Lung microvascular endothelial cell (primary cell): ENCODE measurements at places on chromosomes 16 and 17.
A peak's percentile ranks its signal among the peaks of the same experiment; 100 is the strongest.

DNA sequence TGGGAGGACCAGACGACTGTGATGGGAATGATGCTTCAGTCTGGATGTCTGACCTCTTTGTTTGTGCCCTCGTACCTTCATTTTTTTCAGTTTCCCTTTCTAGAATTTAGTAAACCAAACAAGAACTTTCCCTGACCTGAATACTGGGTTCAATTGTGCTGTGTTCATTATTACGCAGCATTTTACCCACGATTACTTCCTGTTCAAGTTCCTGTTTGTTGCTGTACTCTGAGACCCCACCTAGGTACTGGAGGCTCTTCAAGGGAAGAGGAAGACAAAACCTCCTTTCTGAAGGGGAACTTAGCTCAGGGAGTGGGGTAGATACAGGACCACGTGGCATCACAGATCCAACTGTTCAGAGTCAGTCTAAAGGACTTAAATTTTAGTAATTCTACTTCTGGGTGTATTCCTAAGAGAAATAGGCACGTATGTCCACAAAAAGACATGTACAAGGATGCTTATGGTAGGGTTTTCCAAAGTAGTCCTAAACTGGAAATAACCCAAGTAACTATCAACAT is 9.2 kb upstream of the PRKCB start:
- DNase-seq, result no peak

DNA sequence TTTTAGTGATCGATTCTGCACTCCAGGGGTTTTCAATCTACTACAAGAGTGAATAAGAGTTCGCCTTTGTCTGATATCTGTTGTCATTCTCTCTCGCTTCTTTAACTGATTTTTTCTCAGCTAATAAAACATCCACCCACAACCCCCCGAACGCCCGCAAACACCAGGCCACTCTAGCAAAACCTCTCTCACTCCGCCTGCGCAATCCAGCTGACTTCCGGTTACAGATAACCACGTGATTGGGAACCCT is 338 bp upstream of the RPL19 start:
- DNase-seq, result peak; percentile 95

DNA sequence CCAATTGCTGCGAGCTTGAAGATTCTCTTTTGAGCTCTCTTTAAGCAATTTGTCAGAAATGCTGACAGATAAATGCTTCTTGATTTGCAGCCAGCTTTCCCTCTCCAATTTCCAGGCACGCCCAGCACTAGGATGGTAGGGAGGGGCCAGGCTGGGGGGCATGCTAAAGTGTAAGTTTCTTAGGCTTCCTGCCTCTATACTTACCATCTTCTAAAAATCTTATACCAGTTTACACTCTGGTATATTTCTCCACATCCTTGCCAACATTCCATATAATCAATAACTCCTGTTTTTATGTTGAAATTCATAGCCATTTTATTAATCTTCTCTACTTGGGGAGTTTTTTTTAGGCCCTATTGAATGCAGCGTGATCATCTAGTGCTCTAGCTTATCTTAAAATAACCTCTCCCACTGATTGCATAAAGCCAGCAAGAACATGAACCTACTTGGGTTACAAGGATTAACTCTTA is 17.5 kb downstream of the ACSF2 start:
- DNase-seq, result no peak

DNA sequence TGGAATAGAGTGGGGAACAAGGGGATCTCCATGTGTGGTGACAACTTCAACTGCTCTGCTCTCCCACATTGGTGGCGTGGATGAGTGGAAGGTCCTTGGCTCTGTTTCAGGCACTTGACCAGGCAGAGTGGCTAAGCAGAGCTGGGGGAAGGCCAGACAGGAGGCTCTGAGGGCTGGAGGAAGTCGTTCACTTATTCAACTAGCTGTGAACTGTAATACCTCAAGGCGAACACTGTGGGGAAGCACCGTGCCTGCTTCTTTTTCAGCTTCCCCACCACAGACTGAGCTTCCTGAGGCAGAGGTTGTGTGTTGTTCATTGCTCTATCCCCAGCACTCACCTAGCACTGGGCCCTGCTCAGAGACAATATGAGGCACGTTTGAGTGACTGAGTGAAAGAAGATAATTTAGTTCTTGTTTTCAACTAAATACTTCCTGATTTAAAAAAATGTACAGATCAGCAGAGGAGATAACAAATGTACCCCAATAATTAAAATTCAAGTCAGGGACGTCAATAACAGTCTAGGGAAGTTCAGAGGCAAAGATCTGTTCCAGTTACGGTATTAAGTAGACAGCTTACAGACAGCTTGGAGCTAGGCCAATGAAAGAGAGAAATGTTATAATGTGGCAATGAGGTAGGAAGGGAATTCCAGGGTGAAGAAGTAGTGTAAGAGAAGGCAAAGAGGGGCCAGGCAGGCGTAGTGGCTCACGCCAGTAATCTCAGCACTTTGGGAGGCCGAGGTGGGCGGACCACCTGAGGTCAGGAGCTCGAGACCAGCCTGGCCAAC is 34.7 kb downstream of the MYO18A start:
- DNase-seq, result peak; percentile 86

DNA sequence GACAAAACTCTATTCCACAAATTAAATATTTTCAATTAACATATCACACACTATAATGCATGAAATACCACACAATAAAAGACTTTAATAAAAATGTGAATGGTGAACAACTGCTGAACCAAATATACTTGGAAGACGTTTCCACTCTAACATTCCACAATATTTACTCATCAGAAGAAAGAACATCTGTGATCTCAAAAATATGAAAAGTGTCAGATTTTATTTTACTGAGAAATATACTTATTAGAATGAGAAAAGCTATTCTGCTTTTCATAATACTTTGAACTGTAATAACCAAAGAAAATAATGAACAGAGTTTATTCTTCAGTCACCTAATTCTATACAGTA is 181.8 kb upstream of the AXIN2 start:
- peak; percentile 40 for DNase-seq

GRCh38 chr16:30914830-30915229 is 8.5 kb upstream of the FBXL19 start:
- DNase-seq, result no peak

DNA sequence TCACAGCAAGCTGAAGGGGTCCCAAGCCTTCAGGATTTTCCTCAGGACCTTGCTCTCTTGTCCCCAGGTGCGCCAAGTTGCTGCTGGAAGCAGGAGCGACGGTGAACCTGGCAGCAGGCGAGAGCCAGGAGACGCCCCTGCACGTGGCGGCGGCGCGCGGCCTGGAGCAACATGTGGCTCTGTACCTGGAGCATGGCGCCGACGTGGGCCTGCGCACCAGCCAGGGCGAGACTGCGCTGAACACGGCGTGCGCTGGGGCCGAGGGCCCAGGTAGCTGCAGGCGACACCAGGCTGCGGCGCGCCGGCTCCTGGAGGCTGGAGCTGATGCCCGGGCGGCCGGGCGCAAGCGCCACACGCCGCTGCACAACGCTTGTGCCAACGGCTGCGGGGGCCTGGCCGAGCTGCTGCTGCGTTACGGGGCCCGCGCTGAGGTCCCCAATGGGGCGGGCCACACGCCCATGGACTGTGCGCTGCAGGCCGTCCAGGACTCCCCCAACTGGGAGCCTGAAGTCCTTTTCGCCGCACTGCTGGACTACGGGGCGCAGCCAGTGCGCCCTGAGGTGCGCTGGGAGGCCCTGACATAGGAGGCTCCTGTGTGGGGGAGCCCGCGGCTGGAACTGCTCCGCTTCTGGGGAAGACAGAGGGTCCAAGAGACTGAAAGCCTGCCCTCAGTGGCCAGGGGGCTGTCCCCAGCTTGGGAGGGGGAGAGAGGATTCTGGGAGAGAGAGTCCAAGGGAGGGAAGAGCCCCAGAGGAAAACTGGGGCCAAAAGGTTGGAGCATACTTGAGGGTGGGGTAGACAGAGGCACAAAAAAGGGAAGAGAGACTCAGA is 6.4 kb downstream of the ASB16 start:
- no peak for DNase-seq

- no peak for DNase-seq
Observed at GRCh38 chr16:86597880-86598606, 19.7 kb downstream of the FOXL1 start.

- peak; percentile 83 for DNase-seq
Observed at GRCh38 chr17:77494664-77495435, 354.1 kb downstream of the SEC14L1 start.

- no peak for DNase-seq
Observed at GRCh38 chr16:87563714-87564523, 38.4 kb upstream of the JPH3 start.

DNA sequence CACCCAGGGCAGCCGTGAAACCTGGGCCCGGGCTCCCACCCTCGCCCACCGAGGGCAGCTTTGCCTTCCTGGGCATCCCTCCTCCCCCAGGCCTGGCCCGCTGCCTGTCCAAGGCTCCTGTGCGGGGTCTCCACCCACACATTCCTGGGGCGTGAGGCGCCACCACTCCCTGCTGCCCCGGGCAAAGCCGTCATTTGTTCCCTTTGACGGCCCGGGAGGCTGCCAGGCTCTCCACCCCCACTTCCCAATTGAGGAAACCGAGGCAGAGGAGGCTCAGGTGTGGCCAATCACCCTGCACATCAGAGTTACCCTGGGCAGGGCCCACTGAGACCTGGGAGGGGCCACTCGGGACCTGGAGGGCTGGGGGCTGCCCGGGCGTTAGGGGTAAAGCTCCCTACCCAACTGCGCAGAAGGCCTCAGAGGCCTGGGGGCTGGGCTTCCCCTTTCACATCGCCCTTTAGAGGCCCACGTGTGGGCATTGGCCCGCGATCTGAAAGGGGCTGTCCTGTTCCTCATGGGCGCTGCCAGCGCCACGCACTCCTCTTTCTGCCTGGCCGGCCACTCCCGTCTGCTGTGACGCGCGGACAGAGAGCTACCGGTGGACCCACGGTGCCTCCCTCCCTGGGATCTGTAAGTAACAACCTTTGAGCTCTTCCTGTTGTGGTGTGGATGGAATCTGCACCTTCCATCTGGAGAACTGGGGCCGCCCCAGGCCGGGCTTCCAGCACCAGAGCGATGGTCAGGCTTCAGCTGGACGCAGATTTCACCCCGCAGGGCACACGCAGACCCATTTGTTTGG is at the start of gene MSLN:
Gene MSLN (plus strand): TSS at position 190 of the 799 bp plus-strand sequence. CDS start 1,947 bp downstream, outside the sequence.
- no peak for DNase-seq

- no peak for DNase-seq
Observed at GRCh38 chr17:801660-802059, 19.5 kb downstream of the MRM3 start.

GRCh38 chr16:79430191-79430678 is 170.3 kb downstream of the MAF start:
- no peak for DNase-seq

DNA sequence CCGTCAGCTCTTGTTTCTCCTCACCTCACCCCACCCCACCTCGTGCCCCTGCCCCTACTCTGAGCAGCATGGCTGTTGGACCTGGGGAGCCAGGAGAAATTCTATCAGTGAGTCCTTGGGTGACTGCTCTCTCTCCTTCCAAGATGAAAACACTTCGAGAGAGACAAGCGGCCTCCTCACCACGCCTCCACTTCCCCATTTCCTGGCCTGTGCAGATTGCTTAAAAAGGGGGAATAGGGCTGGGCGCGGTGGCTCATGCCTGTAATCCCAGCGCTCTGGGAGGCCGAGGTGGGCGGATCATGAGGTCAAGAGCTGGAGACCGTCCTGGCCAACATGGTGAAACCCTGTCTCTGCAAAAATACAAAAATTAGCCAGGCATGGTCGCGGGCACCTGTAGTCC is 9.5 kb downstream of the DLX4 start:
- no peak for DNase-seq

DNA sequence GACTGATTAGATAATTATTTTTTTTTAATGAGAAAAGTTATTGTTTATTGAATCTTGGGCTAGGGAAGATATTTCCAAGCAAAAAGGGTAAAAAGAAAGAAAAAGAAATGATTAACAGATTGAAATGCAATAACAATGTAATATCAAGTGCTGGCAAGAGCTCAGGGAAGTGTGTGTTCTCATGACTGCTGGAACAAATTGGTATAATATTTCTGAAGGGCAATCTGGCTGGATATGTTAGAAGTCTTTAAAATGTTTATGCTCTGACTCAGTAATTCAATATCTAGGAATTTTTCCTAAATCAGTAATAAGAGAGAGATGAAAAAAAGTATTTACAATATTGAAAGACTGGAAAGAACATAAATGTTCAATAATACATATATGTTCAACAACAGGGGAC is 7.6 kb upstream of the ZNF624 start:
- no peak for DNase-seq

GRCh38 chr17:62163847-62164246 is 98.8 kb upstream of the MED13 start:
- no peak for DNase-seq

DNA sequence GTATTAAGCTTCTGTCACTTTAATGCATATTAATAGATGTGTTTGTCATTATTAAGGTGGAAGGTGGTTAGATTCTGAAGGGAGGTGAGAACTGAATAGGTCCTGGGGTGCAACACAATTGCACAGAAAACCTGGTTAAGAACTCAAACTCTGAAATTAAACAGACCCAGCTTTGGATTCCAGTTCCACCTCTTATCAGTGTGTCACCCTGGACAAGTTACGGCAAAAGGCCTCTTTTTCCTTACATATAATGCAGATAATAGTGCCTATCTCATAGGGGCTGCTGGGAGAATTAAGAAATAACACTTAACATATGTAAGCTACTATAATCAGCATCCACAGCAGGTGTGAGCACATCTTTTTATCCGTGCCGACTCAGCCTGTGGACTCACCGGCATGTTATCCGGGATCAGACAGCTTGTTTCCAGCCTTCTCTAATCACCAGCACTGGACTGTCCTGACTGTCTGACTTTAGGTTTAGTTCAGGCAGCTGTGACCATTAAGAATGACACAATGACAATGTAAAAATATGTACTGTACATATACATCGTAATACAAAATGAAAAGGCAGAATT is 31.4 kb downstream of the TEX2 start:
- no peak for DNase-seq

DNA sequence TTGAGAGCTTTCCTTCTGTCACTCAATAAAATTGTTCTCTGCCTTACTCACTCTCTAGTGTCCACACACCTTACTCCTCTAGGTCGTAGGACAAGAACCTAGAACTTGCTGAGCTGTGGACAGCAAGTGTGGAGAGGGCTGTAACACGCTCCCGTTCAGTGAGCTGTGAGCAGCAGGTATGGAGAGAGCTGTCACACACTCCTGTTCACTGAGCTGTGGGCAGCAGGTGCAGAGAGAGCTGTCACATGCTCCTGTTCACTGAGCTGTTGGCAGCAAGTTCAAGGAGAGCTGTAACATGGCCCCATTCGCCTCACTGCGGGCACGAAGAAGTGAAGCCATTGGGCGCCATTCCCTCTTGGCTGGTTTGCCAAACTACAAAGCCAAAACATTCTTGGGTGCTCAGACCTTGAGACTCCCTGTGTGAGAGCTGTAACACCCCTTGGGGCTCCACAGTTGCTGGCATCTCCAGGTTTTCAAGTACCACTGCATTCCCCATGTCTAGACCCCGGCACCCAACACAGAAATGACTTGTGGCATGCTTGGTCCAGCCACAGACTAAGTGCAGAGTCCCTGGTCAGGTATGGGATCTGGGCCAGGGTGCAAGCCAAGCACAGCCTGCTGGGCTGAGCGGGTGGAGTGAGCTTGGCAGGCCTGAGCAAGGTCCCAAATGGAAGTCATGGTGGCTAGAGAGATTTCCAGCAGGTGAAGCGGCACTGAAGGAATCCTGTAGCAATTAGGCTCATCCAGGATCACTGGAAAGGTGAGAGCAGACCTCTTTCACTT is 608.0 kb upstream of the CDH8 start:
- no peak for DNase-seq
